ENCODE measurements at places on chromosomes 7 and 10.

DNA sequence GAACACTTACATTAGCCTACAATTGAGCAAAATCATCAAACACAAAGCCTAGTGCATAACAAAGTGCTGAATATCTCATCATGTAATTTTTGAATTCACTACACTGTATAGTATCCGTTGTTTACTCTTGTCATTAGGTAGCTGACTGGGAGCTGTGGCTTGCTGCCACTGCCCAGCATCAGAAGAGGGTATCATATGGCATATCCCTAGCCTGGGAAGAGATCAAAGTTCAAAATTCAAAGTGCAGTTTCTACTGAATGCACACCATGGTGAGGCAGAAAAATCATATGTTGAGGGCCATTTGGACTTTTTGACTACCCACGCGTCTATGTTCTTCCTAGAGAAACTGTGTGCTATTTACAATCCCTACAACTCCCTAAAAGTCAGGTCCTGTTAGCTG, 7.5 kb upstream of the ZC3HAV1 start:
- H3K36me3 ChIP-seq, result no peaks in the 10 kb centered on the region
- DNase-seq, result no peak
- no peaks in the 10 kb centered on the region for H3K27me3 ChIP-seq
- H3K4me3 ChIP-seq, result no peak overlapping the region

- DNase-seq, result no peak
- H3K27me3 ChIP-seq, result no peaks in the 10 kb centered on the region
- H3K36me3 ChIP-seq, result no peaks in the 10 kb centered on the region
- no peaks in the 10 kb centered on the region for H3K4me1 ChIP-seq
- H3K4me3 ChIP-seq, result no peak overlapping the region
- no peak overlapping the region for H3K27ac ChIP-seq
Observed at GRCh38 chr7:81624021-81624592, 145.7 kb downstream of the HGF start.

DNA sequence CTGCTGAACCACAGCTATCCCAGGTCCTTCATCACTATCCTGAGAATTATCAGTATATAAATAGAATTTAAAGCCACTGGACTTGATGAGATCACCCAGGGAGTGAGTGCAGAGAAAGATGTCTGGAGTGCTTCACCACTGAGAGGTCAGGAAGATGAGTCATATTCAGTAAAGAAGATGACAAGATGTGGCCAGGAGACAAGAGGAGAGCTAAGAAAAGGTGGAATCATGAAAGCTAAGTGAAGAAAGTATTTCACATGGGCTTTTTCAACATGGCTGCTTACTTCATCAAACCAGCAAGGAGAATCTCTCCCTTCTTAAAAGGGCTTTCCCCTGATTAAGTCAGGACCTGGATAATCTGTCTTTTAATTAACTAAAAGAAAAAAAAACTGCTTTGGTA, 9.1 kb upstream of the PRKAR2B start:
- H3K27ac ChIP-seq, result no peak overlapping the region
- H3K36me3 ChIP-seq, result no peaks in the 10 kb centered on the region
- no peak for DNase-seq
- H3K4me3 ChIP-seq, result no peak overlapping the region
- H3K27me3 ChIP-seq, result no peaks in the 10 kb centered on the region
- no peaks in the 10 kb centered on the region for H3K4me1 ChIP-seq

GRCh38 chr7:7159063-7159658, 23.2 kb upstream of the C1GALT1 start:
- peaks cover 66% of the 10 kb centered on the region for H3K4me1 ChIP-seq
- peaks cover 11% of the 10 kb centered on the region for H3K36me3 ChIP-seq
- peak overlapping the region; percentile 97 for H3K27ac ChIP-seq
- no peak for DNase-seq

DNA sequence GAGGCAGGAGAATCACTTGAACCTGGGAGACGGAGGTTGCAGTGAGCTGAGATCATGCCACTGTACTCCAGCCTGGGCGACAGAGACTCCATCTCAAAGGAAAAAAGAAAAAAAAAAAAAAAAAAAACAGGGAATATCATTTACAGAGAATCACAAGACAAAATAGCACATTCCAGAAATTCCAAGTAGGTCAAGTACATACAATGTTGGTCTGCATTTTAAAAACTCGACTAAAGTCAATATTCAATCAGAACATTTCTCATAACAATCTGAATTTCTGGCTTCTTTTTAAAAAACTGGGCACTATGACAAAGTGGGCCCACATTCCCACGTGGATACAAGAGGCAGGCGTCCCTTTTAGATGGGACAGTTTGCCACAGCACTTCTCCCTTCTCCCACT, 12.8 kb downstream of the ZC3HAV1L start:
- H3K27ac ChIP-seq, result no peak overlapping the region
- DNase-seq, result no peak
- no peaks in the 10 kb centered on the region for H3K4me1 ChIP-seq
- H3K27me3 ChIP-seq, result no peaks in the 10 kb centered on the region

Measured in activated B cell treated with CpG ODN at 0.5 μM for 24 hours (primary cell).